ENCODE measurements at places on chromosomes 1 and 21.
A peak's percentile ranks its signal among the peaks of the same experiment; 100 is the strongest.

GRCh38 chr1:52628614-52629324 lies 4.2 kb upstream of the SHISAL2A start:
- DNase-seq: no peak

- DNase-seq: no peak
Observed at GRCh38 chr1:161160671-161161145, 1.4 kb downstream of the USP21 start.

DNA sequence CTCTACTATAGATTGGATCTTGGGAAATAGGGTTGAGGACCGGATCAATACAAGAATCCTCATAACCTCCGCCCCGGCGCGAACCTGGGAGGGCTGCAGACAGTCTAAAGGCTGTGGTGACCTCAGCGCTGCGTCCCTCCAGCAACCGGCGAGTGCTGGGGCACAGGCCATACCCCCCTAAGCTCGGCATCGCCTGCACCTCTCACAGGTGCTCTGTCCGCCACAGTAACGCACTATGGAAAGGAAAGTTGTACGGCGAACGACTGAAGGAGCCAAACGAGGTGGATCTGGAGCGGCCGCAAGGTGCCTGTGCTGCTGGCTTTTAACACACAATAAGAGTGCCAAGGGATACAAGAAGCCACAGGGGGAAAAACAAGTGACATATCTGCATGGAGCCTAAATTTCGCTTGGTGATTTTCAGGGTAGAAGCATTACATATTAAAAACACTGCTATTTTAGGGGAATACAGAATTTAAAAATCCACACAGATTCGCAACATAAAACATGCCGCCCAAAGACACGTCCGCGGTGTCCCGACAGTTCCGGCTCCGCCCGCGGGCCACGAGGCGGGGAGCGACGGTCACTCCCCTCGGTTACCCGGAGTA lies 1.4 kb upstream of the RBM15 start:
- no peak for DNase-seq

DNA sequence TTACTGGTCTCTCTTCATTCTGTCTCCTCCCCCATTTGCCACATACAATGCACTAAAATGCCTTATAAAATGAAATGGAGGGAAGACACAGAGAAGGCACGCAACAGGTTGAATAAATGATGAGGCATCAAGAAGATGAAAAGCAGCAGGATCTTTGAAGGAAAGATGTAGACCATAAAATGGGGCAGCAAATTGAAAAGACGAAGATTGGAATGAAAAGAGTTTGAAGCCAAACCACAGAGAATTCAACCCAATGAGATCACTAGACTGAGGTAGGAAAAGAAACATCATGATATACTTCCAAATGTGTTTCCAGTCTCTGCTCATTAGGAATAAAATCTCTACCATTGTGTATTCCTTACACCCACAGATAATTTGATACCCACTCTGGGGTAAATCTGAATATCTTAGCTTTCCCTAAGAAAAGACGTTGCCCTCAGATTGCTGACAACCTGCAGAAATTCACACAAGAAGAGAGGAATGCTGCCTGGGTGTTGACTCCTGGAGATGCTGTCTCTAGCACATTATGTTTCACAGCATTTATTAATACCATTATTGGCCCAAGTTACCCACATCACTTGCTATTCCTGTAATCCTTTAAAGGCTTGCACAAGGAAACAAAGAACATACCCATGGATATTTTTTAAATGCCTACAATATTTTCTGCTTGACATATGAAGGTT lies 230.9 kb downstream of the LTN1 start:
- DNase-seq: no peak

DNA sequence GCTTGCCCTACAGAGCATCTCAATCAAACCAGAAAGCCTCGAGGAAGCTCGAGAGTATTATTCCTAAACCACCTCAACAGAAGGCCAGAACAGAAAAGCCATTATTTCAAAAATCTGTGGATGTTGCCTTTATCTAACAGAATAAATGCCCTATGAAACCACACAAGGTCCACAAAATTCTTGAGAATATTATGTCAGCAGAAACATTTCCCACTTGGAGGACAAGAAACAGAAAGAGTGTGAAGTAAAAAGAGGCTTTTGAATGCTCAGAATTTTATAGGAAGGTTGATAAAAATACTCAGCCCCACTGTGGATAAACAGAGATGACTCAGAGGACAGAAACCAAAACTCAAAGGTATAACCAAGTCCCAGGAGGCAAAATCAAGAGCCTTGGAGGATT lies 146.4 kb upstream of the LRRC7 start:
- no peak for DNase-seq

GRCh38 chr1:226557424-226557823 lies 8.9 kb downstream of the STUM start:
- no peak for DNase-seq

DNA sequence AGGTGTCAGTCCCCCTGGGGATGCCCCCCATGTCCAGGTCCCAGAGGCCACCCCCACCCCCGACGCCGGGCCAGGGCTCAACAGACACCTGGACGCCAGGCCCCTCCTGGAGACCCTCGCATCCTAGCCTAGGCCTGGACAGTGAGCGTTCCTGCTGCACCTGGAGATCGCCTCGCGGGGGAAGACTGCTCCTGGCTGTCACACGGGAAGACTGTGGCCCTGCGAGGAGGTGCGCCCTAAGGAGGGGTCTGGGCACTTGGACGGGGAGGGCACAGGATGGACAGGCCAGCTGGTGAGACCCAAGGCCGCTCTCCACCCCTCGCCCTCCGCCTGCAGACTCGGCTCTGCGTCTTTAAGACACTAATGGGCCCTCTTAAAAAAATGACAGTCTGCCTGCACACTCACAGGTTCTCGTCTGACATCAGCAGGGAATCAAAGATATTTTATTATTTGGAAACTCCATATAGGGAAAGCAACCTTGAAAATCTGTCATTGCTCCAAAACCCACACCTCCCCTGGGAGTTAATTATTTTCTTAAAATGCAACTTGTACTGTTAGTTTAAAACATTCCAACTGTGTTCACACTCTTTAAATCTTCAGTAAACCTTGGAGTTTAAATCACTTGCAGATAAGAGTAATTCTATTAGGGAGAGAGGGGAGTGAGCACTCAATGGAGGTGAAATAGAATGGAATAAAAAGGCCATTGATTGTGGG lies 45.6 kb upstream of the ACTRT2 start:
- no peak for DNase-seq

- peak; percentile 35 for DNase-seq
Observed at GRCh38 chr21:19547951-19548840, 1144.6 kb upstream of the TMPRSS15 start.

- DNase-seq: no peak
Observed at GRCh38 chr1:215878843-215879242, 311.7 kb downstream of the KCTD3 start.

GRCh38 chr1:237891266-237891665 lies 544 bp upstream of the ZP4 start:
- no peak for DNase-seq

DNA sequence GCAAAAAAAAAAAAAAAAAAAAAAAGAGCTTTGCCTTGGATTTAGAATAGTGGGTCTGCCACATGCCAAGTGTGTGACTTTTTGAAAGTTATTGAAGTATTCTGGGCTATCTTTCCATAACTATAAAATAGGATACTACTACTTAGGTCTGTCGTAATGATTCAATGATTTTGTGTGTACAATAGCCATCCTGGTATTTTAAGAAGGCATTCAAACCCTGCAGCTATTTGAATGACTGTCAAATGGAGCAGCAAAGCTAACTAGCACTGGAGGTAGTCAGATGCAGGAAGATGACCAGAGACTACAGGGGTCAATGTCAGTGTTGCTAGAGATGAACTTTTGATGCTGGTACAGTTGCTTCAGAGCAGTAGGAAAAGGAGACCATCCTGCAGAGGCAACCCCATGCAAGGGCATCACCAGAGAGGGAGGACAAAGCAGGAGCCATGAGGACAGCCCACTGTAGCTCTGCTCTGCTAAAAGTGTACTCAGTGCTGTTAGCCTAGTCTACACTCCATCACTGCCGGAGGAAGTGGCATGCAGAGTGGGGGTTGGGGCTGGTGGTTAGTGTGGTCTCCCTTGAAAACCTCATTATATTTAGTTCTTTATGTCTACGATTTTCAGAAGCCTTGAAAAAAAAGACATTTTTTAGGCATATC lies 29.0 kb downstream of the DUSP10 start:
- no peak for DNase-seq

DNA sequence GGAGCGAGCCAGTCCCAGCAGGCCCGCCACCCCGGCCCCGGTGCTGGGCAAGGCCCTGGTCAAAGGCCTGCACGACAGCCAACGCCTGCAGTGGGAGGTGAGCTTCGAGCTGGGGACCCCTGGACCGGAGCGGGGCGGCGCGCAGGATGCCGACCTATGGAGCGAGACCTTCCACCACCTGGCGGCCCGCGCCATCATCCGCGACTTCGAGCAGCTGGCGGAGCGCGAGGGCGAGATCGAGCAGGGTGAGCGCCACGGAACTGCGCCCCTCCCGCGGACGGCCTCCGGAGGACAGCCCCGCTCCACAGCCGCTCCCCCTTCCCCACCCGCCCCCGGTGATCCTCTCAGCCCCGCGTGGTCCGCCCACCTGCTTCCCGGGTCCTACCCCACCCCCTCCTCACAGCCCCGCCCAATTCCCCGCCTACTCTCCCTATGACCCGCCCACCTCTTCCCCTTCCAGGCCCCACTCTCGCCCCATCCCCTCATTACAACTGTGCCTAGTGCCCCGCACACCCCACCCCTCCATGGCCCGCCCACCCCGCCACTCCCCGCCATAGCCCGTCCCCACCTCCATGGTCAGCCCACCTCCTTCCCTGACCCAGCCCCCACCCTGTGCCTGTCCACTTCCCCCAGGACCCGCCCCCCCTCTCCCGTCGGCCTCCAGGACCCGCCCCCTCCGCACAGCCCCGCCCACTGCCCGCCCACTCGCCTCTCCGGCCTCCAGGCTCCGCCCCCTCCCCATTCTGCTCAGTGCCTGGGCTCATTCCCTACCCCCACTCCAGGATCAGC lies 52.7 kb downstream of the VWA5B1 start:
- DNase-seq: no peak

All from hippocampal formation (tissue), 2 donors.